NCI-H774 (cell line): ENCODE measurements at places on chromosomes 5 and 9.
A peak's percentile ranks its signal among the peaks of the same experiment; 100 is the strongest.

DNA sequence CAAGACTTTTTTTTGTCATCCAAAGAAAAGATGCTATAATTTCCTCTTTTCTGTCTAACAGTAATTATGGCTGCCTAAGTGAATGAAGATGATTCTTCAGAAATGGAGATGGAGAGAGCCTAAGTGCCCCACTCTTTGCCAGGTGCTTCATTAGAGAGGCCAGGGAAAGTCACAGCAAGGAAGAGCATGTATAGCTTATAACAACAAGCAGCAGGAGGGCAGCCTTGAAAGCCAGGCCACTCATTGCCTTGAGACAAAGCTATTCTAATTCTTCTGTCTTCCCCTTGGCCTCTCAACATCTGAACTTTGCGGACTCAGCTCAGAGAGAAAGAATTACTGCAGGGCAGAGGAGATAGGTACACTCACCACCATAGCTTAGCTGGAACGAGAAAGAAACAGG lies 112.0 kb upstream of the ZNF366 start:
- DNase-seq: no peak

DNA sequence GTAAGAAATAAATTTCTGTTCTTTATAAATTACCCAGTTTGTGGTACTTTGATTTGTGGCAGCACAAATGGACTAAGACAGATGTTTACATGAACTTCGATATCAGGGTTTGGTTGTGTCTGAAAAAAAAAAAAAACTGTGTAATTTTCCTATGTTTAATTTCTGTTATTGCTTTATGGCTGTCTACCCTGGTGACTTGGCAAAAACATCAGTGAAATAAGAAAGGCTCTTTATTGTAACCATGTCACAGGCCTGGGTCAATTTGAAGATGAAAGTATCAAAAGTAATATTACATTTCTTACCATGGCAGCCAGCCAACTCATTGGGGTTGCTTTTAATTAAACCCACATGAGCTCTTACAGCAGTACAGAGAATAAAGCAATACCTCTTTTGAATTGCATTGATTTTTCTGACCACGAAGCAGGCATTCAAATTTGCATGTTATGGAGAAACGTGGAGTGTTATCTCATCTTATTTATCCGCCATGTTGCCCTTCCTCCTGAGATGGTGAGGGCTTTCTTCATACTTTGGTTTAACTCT lies 20.6 kb upstream of the SV2C start:
- no peak for DNase-seq

- DNase-seq: no peak
Measured at GRCh38 chr9:117151716-117152115, 263.1 kb downstream of the ASTN2 start.

GRCh38 chr9:28848671-28849070 lies 1275.4 kb upstream of the C9orf72 start:
- DNase-seq: no peak

DNA sequence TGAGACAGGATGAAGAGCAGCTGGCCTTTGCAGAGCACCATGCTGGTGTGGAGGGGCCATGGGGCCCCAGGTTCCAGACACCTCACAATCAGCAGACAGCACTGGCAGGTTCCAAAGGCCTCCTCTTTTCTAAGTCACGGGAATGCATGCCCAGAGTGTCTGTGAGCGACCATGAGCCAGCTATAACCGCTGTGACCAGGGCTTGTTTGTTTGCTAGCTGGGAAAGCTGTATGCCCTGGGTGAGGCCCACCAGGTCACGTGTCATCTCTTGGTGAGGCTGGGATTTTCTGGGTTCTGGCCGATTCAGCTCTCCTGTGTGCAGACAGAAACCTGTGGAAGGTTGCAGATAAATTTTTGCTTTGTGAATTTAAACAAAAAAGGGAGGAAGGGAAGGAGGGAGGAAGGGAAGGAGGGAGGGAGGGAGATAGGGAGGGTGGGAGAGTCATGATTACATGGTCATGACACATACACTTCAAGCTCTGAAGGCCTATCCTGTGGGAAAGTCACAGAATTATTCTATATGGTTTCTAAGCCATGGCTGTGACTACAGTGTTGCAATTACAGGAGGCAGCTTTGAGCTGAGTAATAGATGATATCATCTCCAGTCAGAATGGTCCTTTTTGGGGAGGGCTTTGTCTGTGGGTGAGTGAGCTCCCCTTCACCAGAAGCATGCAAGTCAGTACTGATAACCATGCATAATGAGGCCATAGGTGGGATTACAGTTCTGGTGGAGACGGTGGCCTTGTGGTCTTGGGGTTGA lies 37.2 kb downstream of the PAPPA start:
- no peak for DNase-seq

DNA sequence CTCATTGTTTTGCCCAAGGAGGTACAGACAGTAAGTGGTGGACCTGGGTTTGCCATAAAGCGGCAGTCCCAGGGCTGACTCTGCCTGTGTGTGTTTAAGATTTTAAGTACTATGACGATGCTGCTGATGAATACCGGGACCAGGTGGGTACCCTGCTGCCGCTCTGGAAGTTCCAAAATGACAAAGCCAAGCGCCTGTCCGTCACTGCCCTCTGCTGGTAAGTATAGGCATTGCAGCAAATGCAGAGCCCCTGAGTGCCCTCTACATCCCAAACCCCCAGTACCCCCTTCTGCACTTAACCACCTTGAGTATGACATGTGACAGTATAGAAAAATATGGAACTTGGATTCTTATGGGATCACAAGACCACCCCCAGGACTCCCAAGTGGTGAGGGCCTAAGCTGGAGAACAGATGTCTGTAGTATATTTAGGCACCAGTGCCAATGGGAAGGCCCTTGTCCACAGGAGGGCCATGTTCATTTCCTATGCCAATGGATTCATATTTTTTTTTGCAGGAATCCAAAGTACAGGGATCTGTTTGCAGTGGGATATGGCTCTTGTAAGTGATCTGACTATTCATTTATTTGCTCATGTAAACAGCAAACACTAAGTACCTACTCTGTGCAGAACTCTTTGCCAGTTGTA lies 22.0 kb downstream of the ENHO start:
- peak; percentile 30 for DNase-seq

- no peak for DNase-seq
Measured at GRCh38 chr5:158718738-158719505, 380.8 kb downstream of the EBF1 start.

GRCh38 chr5:79962575-79963222 lies 28.4 kb downstream of the MTX3 start:
- DNase-seq: no peak

GRCh38 chr5:137289856-137290255 lies 209.3 kb downstream of the SPOCK1 start:
- DNase-seq: no peak

DNA sequence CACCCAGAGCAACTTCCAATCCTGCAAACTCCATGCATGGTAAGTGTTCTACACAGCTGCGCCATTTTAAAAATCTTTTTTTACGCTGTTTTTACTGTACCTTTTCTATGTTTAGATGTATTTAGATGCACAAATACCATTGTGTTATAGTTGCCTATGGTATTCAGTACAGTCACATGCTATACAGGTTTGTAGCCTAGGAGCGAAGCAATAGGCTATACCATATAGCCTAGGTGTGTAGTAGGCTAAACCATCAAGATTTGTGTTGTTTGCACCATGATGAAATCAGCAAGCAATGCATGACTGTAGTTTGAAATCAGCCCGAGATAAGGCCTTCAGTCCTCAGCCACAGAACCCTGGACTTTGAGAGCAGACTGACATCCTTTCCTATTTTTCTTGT lies 101.2 kb downstream of the LIX1 start:
- DNase-seq: no peak

- DNase-seq: no peak
Measured at GRCh38 chr9:124448019-124448418, 2.2 kb upstream of the ADGRD2 start.

GRCh38 chr5:66828046-66828547 lies 231.9 kb downstream of the MAST4 start:
- no peak for DNase-seq

DNA sequence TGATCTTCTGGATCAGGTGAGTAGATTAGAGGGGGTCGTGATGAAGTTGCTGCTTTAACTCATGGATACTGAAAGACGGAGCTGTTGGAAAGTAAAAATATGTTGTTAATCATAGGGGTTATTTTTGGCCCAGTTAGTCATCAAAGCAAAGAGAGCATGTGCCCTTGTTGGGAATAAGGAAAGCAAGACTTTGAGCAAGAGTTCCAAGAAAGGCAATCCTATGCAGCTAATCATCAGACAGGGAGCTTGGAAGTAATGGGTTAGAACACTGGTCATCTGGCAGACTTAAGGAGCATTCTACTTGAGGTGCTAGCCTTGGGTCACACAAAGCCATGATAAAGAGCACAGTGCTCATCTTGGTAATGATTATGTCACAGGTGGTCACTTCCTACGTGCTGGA lies 18.3 kb downstream of the ASPN start:
- DNase-seq: no peak

DNA sequence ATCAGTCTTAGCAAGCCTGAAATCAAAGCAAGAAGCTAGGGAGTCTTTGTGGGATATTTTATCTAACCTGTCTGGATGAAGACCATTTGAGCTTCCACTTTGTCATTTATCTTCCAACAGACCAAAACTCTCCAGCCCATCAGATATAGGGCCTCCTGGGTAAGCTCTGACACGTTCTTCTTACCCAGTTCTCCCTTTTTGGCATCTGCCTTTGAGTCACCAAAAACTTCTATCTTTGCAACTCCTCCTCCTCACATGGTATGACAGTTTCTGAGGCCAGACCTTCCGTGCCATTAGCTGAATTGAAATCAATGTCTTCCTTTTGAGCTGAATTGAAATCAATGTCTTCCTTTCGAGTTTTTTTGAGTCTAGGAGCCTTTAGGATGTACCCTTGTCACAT lies 156.6 kb upstream of the SPRY4 start:
- DNase-seq: no peak

DNA sequence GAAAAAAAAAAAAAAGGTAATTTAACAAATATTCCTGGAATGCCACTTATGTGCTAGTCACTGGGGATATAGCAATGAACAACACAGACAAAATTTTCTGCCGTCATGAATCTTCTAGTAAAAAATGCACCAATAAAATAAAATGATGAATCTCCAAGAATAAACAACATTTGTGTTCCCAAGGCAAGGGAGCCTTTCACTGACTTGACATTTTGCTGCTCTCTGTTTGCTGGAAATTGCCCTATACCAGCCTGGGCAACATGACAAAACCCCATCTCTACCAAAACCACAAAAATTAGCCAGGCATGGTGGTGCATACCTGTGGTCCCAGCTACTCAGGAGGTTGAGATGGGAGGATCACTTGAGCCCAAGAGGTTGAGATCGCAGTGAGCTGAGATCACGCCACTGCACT lies 64.5 kb upstream of the ERBIN start:
- no peak for DNase-seq

DNA sequence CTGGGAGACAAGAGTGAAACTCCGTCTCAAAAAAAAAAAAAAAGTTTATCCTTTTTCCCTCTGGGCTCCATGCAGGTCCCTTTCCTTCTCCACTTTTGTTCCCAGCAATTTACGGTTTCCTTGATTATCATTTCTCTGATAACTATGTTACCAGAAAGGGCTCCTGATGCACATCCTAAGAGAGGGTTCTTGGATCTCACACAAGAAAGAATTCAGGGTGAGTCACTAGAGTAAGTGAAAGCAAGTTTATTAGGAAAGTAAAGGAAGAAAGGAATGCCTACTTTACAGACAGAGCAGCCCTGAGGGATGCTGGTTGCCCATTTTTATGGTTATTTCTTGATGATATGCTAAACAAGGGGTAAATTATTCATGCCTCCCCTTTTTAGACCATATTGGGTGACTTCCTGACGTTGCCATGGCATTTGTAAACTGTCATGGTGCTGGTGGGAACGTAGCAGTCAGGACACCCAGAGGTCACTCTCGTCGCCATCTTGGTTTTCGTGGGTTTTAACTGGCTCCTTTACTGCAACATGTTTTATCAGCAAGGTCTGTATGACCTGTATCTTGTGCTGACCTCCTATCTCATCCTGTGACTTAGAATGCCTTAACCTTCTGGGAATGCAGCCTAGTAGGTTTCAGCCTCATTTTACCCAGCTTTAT lies 13.5 kb upstream of the MELK start:
- DNase-seq: no peak

GRCh38 chr9:85534340-85534739 lies 207.4 kb downstream of the AGTPBP1 start:
- DNase-seq: no peak

- DNase-seq: no peak
Measured at GRCh38 chr9:33315371-33315770, 25.1 kb downstream of the NFX1 start.

DNA sequence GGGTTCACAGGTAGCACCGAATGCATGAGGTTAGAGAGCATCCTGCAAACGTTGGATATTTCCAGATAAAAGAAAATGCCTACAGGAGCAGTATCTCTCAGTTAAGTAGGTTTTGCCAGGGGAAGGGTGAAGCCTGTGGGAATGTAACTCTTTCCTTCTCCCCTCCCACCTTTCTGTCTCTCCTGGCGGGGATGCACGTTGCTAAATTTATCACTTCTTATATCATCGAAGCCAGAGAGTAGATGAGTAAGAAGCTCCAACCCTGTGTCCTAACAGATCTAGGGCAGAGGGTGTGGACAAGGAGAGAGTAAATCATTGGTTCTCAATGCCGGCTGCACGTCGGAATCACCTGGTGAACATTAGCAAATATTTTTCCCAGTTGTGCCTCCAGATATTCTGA lies 457.5 kb downstream of the ENC1 start:
- no peak for DNase-seq

- DNase-seq: no peak
Measured at GRCh38 chr9:6383551-6384225, 29.3 kb upstream of the UHRF2 start.

DNA sequence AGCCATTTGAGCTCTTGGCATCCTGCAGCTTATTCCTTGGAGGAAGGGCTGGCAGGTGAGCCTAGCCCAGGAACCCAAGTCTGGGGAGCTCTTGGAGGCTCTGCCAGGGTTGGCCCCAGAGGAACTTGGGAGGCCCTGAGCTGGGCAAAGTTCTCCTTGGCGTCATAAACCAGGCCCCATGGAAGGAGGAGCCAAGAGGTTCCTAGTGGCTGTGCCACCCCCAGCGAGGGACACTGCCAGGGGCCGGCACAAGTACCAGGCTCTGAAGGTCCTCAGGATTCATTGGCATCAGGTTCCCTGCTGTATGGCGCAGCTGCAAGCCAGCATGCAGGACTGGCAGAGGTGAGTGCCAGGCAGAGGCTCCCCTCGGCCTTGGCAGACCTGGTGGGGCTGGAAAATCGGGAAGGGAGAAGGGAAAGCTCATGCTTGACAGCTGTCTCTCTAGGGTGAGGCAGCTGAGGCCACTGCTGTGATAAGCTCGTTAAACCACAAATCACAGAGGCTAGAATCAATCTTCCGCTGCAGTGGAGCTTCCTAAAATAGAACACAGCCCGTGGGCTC lies 54.6 kb upstream of the SYNPO start:
- DNase-seq: no peak

GRCh38 chr5:22728610-22729009 lies 124.5 kb downstream of the CDH12 start:
- DNase-seq: no peak
